DMS 273 treated with DMSO at 0.1 percent for 48 hours (cell line): ENCODE measurements at places on chromosomes 16 and 17.

GRCh38 chr16:13155780-13156179 lies 254.4 kb downstream of the SHISA9 start:
- DNase-seq: no peak

DNA sequence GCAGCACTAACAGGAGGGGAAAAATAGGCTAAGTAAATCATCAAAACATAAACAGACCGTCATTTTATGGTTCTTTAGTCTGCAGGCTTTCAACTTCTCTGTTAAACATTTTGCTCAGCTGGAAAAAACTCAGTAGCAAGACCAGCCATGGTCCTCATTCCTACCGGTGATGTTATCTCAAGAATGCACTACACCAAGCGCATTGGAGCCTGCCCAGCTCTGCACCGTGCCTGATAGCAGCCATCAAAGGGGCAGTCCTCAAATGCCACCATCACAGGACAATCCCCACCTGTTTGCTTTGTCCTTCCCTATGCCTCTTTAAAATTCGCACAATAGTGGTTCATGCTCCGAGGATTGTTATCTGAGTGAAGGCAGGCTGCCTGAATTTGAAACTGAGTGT lies 181.5 kb upstream of the MON1B start:
- no peak for DNase-seq

- DNase-seq: peak; percentile 81
Measured at GRCh38 chr16:75087375-75087979, 29.1 kb downstream of the LDHD start.

- DNase-seq: no peak
Measured at GRCh38 chr16:24769806-24770205, 40.4 kb downstream of the TNRC6A start.

GRCh38 chr17:8532021-8532420 lies 96.3 kb downstream of the NDEL1 start:
- DNase-seq: no peak

GRCh38 chr16:70159355-70160348 lies 13.9 kb upstream of the CLEC18C start:
- no peak for DNase-seq

DNA sequence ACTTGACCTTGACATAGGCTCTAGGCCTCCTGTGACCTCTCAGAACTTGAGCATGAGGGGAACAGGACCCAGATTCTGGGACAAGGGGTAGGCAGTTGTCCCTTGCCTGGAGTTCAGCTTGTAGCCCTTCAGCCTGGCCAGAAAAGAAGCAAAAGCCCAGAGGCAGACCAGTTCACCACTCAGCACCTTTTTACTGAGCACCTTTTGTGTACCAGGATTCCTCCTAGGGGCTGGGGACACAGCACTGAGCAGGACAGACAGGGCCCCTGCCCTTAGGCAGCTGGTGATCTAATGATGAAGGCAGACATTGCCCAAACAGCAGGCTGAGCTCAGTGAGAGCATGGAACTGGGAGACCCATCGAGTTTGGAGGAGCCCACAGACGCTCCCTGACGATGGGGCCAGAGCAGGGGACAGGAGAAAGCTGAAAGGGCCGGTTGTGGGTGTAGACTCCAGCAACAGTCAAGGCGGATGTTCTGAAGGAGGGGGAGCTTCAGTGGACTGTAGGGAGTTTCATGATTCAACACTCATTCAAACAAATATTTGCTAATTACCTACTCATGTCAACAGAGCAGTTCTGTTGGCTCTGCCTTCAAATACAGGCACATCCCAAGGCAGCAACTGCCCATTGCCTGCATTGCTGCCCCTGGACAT lies 32.0 kb downstream of the SBK1 start:
- no peak for DNase-seq

GRCh38 chr17:31095236-31096105 lies 694 bp downstream of the NF1 start:
- DNase-seq: no peak

GRCh38 chr17:55649957-55650597 lies 72.6 kb downstream of the TMEM100 start:
- no peak for DNase-seq

DNA sequence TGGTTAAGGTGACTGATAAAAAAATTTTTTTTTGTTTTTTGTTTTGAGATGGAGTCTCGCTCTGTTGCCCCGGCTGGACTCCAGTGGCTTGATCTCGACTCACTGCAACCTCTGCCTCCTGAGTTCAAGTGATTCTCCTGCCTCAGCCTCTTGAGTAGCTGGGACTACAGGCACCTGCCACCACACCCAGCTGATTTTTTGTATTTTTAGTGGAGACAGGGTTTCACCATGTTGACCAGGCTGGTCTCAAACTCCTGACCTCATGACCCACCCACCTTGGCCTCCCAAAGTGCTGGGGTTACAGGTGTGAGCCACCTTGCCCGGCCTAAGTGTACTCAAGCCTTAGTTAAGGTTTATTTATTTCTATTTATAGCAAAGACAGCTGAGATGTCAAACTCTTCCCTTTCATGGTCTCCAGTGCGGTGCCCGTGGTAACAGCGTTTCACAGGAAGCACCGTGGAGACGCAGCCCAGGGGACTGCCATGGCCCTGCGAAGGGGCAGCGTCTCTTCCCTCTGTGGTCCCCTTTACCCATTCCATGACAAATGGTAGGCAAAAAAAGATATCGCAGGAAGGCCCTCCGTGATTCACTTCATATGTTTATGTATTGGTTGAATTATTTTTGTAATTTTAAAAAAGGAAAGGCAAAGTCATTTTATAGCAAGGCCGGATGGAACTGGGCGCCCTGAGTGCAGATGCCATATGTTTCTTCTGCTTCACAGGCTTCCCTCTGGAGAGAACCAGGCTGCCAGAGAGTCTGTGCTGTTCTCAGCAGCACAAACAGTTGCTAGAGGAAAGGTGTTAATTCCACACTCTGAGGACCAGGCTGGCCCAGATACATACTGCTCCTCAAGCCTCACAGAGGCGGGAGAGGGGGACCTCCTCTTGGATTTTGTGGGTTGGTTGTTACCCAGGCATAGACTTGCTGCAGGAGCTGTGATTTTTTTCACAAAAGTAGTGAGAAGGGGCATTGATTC lies 29.2 kb downstream of the DDX19A start:
- DNase-seq: peak; percentile 53

DNA sequence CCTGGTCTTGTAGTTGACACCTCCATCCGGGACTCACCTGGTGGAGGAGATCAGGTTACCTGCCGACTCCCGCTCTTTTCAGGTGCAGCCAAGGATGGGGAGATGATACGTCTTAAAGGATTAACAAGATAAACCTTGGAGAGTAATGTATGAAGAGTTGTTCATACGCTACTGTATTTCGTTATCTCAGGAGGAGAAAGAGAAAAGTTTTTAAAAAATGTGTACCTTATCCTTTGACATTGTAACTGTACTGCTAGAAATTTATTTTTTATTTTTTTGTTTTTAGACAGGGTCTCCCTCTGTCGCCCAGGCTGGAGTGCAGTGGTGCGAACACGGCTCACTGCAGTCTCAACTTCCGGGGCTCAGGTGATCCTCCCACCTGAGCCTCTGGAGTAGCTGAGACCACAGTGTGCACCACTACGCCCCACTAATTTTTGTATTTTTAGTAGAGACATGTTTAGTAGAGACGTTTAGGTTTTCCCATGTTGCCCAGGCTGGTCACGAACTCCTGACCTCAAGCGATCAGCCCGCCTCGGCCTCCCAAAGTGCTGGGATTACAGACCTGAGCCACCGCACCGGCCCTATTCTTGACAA lies 764 bp upstream of the SMURF2 start:
- no peak for DNase-seq

DNA sequence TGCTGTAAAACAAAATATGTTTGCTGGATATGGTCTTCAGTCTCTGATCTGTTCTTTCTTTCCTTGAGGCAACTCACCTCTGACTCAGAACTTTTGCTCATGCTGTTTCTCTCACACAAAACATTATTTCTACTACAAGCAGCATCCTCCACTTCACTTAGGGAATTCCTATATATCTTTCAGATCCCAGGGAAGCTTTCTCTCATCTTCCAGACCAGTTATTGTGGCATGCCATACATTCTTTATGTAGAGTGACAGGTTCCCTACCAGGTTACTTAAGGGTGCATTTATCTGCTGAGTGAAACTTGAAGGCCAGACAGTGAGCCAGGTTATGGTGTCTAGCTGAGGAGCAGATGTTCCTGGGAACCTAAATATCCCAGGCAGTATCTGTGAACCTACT lies 1226.0 kb downstream of the CDH8 start:
- no peak for DNase-seq

DNA sequence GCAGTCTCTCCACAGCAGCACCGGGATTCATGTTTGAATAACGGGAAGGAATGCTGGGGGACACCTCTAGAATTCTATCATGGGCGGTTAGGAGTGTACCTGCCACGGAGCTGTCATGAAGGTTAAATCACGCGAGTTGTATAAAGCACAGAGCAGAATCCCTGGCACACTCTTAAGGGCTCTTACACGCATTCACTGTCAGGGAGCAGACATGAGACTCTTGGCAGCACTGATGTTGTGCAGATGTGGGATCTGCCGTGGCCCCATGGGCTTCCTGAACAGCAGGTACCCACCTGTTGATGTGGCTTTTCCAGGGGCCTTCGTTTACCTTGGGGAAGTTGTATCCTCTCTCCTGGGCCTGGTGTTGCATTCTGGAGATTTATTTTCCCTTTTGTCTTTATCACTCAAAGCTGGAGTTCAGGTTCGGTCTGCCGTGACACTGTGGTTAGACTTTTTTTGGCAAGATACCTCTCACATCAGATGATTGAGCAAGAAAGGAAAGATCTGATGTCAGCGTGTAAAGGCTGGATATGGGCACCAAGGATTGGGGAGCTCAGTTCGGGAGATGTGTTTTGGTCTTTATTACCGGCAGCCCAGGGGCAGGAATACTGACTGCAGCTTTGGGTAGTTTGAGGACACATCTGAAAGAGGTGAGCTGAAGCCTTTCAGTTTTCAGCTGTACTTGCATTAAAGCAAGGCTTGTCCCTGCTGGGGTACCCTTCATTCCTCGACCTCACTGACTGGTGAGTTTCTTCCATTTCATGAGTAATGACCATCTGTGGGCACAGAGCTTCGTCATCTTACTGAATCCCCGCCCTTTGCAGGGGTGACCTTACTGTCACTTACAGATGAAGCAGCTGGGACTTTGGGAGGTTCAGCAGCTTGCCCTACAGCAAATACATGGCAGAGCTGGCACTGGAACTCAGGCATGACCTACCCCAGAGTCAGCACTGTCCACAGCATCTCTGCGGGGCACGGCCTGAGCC lies 19.3 kb downstream of the KNOP1 start:
- DNase-seq: no peak

- no peak for DNase-seq
Measured at GRCh38 chr17:4940555-4941318, 669 bp downstream of the RNF167 start.

DNA sequence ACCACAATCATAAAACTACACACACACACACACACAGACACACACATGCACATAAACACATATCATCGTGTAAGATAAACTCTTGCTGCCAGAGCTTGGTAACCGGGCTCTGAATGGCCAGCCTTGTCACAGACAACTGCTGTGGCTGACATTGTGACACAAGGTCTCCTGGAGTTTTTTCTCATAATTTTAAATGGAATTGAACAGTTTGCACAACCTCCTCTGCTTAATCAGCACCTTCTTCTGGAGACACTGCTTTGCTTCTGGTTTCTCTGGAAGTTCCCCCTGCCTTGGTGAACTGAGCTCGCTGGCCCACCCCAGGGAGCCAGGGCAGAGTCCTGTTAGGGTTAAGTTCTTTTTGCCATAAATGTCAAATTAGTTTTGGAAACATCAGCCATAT lies 115.4 kb downstream of the UTP18 start:
- DNase-seq: no peak

DNA sequence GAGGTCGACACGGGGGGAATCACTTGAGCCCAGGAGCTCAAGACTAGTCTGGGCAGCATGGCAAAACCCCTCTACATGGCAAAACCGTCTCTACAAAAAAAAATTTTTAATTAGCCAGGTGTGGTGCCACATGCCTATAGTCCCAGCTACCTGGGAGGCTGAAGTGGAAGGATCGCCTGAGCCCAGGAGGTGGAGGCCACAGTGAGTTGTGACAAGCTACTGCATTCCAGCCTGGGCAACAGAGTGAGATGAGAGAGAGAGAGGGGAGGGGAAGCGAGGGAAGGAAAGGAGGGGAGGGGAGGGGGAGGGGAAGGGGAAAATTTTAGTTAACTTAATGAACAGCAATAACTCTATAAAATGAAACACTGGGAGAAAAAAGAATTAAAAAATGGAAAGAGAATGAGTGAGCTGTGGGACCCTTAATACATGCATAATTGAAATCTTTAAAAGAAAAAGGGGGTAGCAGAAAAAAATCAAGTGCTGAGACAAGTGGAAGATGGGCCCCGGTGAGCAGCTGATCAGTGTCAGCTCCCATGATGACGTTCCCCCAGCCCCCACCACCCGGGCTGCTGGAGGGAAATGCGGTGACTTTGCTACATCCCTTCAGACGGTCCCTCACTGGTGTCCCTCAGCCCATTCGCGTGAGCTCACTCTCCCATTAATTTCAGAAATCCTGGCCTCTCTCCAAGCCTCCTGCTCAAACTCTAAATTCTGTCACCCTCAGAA lies 2.7 kb downstream of the ASGR2 start:
- no peak for DNase-seq

GRCh38 chr17:79549141-79549915 lies 61.5 kb downstream of the RBFOX3 start:
- DNase-seq: peak; percentile 56

GRCh38 chr17:42129109-42129837 lies 6.7 kb downstream of the HSPB9 start:
- no peak for DNase-seq

DNA sequence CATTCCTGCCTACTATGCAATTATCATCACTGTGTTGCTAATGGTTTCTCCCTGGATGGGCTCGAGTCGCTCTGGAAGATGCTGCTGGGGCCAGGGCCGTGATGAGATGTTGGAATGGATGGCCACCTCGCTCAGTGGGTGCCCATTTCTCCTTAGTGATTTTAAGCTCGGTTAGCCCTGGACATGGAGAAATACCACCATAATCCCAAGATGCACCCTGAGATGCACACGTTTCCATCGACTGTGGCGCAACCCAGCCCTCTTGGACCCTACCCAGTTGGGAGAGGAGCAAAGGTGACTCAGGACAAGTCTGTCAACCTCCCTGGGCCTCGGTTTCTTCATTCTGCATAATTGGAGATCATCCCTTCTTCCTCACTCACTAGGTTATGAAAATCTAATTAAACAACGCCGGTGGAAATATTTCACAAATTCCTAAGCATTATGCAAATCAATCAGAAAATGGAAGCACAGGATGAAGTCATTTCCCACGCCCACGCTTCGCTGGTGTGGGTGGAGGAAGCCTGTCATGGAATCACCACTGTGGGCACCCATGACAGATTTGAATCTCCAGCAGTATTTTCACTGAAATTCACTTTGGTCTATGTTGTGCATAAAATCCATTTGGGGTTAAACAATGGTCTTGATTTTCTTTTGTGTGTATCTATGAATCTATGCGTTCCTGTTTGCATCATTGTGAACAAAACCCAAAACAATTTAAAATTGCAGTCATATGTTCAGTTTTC lies 195.2 kb downstream of the AXIN2 start:
- DNase-seq: no peak
